ENCODE measurements at places on chromosomes 2 and 18.

GRCh38 chr2:56812432-56812831 lies 628.6 kb downstream of the CCDC85A start:
- no peak for DNase-seq

DNA sequence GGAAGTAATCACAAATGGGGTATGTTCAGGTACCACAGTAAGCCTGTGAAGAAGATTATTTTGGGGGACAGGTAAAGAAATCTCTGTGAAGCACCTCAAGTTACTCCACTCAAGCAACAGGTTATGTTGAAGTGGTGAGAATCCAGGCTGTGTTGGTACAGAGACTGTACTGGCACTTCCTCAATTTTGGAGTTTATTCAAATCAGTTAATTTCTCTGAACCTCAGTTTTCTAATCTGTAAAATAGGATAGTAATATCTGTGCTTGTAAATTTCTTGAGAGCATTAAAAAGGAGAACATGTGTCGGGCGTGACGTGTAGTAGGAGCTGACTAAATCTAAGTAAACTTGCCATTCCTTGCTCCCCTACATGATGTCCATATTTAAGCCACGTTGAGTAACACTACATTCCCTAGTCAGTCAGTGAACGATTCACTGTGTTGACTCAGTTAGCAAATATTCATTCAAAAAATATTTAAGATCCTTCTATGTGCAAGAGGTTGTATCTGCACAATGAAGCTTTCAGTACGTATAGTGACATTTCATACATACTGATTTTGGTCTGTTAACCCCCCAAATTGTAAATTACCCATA lies 504.2 kb downstream of the ZEB2 start:
- DNase-seq, result no peak

GRCh38 chr2:45024600-45025291 lies 15.5 kb upstream of the SIX2 start:
- DNase-seq, result no peak

DNA sequence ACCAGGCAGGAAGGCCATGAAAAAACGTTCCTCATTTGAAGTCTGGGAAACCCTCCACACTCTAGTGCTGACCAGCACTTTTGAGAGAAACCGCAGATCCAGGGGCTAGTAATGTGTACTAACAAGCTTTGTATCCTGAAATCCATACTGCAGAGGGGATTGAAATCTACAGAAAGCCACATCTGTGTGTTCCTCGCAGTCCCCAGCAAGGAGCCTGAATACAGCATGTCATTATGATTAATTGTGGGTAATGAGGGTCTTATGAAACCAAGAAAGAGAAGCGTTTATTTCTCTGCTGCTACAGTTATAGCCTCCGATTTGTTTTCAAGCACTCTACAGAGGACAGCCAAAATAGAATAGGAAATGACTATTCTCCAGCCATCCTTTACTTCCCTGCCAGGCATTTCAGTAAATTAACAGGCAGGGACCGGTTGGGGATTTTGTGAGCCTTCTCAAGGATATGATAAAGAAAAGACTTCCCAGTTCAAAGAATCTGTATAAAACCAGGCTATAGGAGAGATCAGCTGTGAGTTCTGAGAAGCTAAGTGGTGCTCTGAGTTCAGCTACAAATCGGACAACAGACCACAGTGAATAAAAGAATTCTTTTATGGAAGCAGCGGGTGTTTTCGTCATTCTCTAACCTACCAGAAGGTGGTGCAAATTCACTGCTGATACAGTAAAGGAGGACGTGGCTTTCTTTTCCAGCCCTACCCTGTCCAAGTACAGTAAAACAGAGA lies 133.4 kb downstream of the INSIG2 start:
- DNase-seq, result peak; percentile 67

DNA sequence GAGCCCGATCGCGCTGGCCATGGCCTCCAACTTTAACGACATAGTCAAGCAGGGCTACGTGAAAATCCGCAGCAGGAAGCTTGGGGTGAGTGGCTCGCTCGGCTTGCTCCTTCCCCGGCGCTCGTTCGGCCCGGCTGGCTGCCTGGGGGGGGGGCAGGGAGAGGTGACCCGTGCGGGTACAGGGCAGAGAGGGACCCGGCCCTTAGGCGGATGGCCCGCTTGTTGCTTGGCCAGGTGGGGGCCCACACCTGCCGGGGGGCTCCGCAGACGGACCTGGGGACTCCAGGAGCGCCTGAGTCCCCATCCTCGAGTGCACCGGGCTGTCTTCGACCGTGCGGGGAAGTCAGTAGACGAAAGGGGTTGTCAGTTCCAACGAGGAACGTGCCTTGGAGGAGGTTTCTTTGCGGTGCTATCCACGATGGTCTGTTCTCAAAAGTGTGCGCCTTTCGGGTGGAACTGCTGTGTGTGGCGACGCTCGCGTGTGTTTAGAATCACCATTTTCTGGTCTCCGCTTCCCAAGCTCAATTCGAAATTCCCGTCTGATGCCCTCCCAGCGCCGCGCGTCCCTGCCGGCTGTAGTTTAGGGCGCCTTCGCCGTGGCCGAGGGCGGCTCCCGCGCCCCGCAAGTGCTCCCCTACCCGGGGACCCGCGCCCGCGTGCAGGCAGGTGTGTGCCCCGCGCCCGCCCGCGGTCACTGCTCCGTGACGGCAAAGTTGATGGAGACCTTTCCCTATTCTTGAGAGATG lies 711 bp downstream of the DOK6 start:
- DNase-seq, result peak; percentile 54

- peak; percentile 17 for DNase-seq
Measured at GRCh38 chr18:76619621-76620315, 124.7 kb upstream of the ZNF516 start.

- no peak for DNase-seq
Measured at GRCh38 chr2:3601561-3602271, 6.8 kb downstream of the COLEC11 start.

DNA sequence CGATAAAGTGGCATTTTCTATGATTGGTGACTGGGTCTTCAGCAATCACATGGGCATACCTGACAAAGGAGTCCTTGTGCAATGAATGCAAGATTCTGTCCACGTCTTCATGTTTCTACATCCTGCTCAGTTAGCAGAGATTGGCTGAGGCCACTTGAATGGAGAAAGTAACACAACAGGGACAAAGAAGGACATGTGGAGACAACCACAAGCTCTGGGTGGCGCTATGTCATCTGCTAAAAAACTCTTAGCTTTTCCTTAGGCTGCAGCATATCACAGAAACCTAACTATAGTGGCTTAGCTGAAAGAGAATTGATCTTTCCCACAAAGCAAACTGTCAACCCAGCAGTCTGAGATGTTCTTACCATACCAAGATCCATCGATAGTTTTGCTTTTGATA lies 1109.7 kb downstream of the SOCS6 start:
- peak; percentile 94 for DNase-seq

GRCh38 chr2:239866350-239866749 lies 158.8 kb downstream of the NDUFA10 start:
- no peak for DNase-seq

- DNase-seq, result no peak
Measured at GRCh38 chr2:203689426-203690116, 16.9 kb upstream of the CD28 start.

DNA sequence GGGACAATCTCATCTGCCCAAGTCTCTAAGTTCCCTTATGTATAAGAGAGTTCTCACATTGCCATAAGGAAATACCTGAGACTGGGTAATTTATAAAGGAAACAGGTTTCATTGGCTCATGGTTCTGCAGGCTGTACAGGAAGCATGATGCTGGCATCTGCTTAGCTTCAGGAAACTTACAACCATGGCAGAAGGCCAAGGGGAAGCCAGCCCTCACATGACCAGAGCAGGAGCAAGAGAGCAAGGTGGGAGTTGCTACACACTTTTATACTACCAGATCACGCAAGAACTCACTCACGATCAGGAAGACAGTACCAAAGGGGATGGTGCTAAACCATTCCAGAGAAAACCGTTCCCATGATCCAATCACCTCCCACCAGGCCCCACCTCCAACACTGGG lies 73.9 kb downstream of the PRKRA start:
- no peak for DNase-seq

- no peak for DNase-seq
Measured at GRCh38 chr2:9811679-9812511, 31.4 kb upstream of the TAF1B start.

DNA sequence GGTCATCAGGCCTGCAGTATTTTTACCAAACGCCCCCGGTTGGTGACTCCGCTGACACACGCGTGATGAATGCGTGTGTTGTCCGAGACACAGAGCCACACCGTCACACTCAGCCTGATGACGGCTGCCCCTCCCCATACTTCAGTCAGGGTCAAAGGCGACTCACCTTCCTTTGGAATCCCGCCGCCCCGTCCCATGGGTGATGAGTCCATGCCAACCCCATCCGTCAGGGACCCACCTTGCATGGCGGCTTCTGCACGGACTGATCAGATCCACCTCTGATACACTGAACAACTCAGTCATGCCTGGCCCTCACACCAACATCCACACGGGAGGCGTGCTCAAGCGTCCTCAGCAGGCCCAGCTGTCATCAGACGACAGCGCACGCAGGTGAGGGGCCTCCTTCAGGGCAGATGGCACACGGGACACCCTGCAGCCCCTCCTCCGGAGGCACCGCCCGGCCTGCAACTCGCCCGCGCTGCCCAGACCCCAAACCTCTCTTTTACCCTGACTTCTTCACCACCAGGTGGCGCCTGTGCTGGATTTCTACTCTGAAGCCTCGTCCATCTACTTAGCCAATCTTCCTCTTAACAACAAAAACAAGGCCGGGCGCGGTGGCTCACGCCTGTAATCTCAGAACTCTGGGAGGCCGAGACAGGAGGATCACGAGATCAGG lies 89.2 kb downstream of the ZNF516 start:
- peak; percentile 67 for DNase-seq

- peak; percentile 93 for DNase-seq
Measured at GRCh38 chr2:219249203-219249980, 3.7 kb upstream of the TUBA4B start.

DNA sequence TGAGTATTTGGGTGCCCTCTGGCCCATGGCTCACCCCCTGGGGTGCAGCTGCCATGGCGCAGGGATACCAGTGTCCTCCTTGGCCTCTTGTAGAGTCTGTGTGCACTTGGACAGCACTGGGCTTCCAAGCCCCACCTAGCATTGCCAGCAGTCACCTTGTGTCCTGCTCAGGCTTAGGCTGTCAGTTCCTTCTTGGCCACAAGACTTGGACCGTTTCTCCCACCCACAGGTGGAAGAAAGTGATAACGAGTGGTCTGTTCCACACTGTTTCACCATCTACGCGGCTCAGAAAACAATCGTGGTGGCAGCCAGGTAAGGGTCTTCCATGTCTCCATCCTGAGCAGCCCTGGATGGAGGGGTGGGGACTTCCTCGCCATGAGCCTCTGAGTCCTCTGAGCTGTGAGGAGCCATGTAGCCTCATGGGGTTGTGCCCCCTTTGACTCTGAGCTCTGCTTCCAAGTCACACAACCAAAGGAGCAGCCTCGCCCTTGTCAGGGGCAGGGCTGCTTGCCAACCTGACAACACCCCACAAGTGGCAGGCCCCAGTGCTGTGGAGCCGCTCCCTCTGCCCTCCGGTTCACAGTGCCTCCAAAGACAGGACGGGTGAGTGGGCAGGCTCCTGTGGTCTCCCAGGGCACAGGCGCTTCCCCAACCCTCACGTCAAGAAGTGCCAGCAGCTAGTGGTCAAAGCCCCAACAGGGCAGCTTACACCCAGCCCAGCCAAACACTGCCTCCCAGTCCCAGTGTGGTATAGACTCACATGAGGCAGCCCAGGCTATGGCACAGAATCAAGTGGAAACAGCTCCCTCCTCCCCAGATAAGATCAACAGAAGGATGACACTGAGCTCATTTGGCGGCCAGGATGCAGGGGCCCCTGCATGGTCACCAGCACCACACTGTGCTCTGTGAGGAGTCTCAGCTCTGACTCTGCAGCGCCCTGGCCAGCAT lies 18.4 kb downstream of the STK25 start:
- DNase-seq, result no peak

DNA sequence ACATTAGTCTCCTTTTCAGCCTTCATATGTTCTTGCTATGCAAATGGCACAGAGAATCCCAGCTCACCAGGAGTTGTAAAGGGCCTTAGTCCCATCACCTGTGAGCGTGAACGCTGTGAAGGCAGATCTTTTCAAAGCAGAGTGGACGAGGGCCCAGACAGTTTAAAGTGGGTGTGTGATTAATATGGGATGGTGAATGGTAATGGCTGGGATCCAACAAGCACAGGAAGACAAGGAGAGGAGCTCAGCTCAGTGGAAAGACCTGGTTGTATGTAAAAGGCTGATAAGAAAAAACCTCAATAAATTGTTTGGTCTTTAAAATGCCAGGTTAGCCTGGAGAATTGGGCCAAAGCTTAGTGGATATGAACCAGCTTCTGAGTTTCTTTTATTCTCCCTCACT lies 326.2 kb downstream of the NYAP2 start:
- peak; percentile 34 for DNase-seq

DNA sequence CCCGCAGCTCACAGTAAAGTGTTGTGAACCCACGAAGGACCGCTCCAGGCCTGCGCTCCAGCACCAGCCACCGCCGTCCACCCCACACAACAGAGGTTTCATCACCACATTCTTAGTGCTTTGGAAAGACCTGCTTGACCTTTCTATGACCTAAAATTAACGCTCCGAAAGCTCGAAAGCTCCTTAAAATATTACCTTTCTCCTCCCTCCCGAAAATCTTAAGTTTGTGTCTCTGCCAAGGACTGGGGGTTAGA lies 149.2 kb downstream of the TWIST2 start:
- no peak for DNase-seq

DNA sequence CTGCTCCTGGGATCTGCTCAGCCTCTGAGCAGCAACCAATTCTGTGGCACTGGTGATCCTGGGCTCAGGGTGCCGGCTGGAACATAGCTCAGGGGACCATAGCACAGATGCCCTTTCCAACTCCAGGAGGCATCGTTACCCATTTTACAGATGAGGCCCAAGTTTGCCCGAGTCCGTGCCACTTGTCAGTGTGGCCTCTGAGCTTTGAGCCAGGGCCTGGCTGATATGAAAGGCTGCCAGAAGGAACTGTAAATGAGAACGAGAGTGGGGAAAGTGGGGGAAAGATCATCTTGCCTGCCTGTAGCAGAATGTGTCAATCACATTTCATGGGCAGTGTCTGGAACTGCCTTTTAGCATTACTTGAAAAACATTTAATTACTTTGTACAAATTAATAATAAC lies 23.3 kb upstream of the FOSL2 start:
- DNase-seq, result no peak

DNA sequence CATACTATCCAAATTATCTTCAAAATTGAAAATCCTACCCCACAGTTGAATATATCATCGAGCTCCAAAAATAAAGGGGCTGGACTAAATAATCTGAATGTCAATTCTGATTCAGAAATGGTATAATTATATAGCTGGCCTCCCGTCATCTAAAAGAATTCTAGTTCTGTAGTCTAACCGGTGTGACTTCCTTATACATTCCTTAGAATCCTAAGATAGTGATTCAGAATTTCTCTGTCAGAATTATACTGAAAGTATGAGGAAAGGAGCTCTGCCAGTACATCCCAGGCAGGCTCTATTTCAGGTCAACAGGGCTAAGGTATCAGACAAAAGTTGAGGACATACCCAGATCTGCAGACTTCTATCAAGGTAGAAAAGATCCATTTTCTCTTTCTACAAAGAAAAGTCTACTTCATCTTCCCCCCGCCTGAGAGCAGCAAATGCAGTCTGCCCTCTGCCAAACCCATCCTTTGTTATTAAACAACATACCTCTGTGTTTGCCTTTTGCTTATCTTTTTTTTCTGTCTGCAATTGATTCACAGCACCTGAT lies 128.5 kb downstream of the METTL4 start:
- DNase-seq, result no peak

- DNase-seq, result no peak
Measured at GRCh38 chr2:42764096-42764495, at the start of gene OXER1. Gene OXER1, minus strand, starts transcription at chr2:42764135. Its CDS starts 73 bp downstream, at chr2:42764062.

GRCh38 chr18:36769172-36769571 lies 59.6 kb downstream of the TPGS2 start:
- DNase-seq, result no peak

- DNase-seq, result peak; percentile 89
Measured at GRCh38 chr18:59848002-59848401, 51.8 kb upstream of the PMAIP1 start.
